CD4-positive, alpha-beta T cell treated with Interleukin-15 for 4 hours (primary cell): ENCODE measurements at places on chromosomes 4 and X.

GRCh38 chrX:13257223-13258051 lies 62.4 kb downstream of the ATXN3L start:
- DNase-seq = peak; percentile 1

GRCh38 chr4:113316879-113317278 lies 267.4 kb downstream of the ANK2 start:
- DNase-seq = peak; percentile 4

DNA sequence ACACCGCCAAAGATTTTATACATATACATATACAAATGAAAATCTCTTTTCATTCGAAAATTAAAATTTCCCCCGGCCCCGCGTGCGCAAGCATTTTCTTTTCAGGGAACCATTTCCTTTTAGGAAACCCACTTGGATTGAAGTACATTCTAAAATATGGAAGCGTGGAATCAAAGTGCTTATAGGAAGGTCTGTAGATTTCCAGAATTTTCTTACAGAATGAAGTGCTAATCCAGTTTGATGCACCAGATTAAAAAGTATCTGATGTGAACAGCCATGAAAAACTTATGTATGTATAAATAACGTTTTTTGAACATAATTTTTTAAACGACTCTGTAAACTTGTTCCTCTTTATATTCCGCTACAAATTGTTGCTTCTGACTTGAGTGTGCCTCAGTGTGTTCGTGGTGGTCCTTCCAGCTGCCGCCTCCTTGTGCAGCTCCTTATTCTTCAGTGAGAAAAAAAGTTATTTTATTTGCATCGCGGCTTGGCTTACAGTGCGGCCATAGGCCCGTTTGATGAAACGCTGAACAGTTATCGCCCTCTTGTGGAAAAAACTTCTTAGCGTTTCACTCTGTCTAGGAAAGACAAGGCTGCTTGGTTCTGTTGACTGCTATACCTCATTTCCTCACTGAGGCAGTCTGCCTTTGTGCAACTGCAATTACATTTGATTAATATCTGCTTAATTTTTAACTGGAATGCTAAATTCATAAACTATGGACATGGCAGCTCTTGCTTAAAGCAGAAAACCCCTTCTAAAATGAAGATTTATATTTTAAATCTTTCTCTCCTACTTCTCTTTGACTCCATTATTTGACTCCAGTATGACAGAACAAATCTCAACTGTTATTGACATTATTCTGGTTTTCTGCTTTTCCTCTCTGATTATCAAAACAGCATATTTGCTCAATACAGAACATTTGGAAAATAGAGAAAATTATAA lies 4.7 kb upstream of the NKX6-1 start:
- peak; percentile 3 for DNase-seq

DNA sequence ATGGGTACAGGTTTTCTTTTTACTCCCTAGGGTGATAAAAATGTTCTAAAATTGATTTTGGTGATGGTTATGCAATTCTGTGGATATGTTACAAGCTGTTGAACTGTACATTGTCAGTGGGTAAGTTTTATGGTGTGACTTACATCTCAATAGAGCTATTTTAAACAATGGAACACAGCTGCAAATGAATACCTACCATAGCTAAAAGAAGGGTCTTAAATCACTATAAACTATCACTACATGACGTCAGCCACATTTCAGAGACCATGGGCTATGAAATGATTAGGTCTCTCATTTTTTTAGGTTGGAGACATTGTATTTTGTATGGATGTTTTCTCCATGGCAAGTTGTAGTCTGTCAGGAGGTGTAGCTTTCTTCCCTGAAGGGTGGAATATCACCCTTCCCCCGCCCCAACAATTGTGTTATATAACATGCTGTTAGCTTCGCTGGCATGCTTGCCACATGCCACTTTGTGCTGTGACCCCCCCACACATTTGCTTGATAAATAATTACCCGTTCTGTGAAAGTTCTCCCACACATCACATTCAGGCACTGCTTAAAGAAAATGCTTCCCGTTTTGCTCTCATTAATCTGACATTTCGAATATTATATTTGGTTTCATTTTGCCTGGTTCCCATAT lies 159.7 kb downstream of the ARHGAP10 start:
- DNase-seq = no peak

DNA sequence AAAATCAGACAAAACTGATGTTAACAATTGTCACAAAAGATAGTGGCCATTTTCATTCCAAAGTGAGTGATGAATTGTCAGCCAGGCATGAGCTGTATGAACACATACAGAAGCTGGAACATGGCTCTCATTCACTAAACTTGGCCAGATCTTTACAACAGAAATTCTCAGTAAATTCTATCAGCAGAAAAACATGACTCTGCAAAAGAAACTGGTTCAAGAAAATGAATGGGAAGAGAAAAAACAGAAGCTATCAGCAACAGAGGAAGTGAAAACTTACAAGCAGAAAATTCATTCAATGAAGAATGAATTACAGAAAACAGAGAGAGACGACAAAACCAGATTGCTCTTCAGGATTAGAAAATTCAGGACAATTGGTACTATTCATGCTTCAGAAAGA lies 249.6 kb downstream of the COL25A1 start:
- DNase-seq = no peak

DNA sequence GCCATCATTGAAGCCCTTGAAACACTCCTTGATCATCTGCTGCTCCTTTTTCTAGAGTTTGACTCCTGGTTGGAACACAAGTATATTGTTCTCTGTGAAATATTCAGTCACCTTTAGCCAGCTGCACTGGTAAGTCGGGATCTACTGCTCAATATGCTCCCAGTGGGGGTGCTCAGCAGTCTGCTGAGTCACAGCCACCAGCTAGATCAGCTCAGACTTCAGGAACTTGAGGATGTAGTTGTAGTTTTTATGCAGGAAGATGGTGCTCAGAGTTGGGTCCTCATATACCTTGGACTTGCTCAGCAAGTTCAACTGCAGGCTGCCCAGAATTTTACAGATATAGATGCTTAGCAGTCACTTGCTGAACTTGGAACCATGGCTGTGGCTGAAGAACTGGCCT lies 202.5 kb upstream of the RPL34 start:
- no peak for DNase-seq

DNA sequence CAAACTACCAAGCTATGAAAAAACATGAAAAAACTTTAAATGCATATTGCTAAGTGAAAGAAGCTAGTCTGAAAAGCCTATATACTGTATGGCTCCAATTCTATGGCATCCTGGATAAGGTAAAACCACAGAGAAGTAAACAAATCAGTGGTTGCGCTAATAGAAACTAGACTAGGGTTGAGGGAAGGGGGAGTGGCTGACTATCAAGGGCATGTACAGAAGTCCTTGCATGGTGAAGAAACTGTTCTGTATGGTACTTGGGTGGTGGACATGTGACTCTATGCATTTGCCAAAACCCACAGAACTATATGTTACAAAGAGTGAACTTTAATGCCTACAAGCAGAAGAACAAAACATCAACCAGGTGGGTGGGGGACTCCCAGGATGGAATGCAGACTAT lies 96.8 kb downstream of the MTMR1 start:
- DNase-seq = no peak

DNA sequence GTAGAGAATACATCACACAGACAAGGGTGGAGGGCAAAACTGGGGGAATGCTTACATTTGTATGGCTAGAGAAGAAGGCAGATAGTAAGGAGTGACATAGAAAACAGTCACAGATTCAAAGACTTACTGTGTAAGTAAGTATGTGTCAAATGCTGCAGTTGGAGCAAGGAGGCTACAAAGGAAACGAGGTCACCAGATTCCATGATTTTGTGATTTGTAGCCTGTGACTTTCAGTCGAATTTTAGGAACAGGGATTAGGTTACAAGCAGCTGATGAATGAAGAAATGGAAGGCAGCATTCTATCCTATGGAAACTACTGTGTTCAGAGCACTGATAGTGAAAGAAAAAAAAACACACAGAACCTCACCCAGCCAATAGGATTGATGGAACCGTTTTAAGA lies 407.9 kb downstream of the IL15 start:
- DNase-seq = no peak

DNA sequence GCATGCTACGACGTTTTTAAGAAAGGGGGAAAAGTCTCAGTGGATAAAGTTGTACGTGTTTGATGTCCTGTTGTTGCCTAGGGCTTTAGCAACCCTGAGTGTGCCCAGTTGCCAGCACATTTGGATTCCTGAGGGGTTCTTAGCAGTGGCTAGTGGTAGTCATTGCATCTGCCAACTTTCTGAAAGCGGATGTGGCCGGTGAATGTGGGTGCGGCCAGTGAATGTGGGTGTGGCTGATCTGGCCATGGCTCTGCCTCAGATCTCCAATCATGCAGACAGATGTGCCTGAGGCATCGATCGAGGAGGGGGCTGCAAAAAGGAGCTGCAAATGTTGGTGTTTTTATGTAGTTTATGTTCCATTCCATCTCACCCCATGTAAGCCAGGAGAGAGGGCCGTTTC lies 41.5 kb upstream of the FAT1 start:
- no peak for DNase-seq

- DNase-seq = peak; percentile 18
Observed at GRCh38 chrX:48468247-48468671, 1.8 kb downstream of the SLC38A5 start.

DNA sequence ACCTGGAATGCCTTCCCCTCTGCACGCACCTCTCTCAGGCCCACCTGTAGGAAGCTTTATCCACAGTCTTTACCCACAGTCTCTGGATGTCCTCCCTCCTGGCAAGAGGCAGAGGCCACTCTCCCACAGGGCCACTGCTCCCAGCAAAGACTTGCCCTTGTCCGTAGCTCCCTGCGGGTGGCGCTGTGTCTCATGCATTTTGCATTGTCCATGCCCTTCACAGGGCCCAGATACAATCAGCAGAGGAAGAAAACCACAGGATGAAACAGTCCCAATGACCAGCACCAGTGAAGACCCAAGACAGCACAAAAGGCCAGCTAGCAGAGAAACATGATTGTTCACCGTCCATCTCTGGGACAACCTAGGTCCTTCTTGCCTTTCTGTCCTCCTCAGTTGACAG lies 2.1 kb upstream of the NSG1 start:
- DNase-seq = no peak

DNA sequence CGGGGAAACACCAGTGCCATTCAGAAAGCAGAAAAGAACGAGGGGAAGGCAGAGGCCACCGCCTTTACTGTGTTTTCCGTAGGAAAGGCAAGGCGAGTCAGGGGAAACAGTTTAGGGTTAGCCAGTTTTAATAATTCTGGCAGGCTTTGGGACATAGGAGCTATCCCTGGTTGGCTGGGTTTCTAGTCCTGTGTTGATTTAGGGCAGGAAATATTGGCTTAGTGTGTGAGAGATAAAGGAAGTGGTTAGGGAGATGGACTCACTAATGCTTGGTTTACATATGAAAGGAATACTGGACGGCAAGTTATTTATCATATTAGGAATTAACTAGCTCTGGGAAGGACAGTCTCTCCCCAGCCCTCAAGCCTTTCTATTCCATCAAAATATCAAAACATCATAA lies 53.1 kb downstream of the SYNPO2 start:
- no peak for DNase-seq
